ENCODE measurements at places on chromosomes 12 and 14. TPM values are rescaled to one million over a fixed set of nuclear protein-coding genes. Genes with fewer than 3 reads are reported as not detected.

The RAD9B gene
- 1.0 TPM for total RNA-seq

The B3GNT4 gene
- 0.06 TPM for total RNA-seq

The CIROP gene
- total RNA-seq: not detected

The ADAMTS20 gene
- total RNA-seq: 0.17 TPM

- DNase-seq: no peak
Measured at GRCh38 chr12:11069854-11070365, 7.8 kb upstream of the TAS2R46 start.

Measured in LHCN-M2 (cell line).